Choroid plexus epithelial cell (primary cell): ENCODE measurements at places on chromosomes 11 and 22.

DNA sequence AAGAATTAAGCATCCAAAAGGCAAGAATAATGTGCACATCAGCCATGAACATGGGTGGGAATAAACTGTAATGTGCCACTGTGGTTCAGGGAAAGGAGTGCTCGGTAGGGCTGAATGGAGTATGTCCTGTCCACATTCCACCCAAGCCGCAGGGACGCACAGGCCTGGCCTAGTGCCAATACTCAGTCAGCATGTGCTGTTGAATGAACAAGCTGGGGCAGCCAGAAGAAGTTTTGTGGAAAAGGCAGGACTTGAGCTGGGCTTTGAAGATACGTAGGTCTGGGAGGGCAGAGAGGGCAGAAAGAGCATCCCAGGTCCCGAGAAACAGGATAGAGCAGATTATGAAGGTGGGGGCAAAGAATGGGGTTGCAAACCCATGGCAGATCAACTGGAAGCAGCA lies 60.0 kb upstream of the PLET1 start:
- DNase-seq: peak; percentile 97

- no peak for DNase-seq
Measured at GRCh38 chr11:58068655-58069054, 37.9 kb downstream of the OR6Q1 start.

DNA sequence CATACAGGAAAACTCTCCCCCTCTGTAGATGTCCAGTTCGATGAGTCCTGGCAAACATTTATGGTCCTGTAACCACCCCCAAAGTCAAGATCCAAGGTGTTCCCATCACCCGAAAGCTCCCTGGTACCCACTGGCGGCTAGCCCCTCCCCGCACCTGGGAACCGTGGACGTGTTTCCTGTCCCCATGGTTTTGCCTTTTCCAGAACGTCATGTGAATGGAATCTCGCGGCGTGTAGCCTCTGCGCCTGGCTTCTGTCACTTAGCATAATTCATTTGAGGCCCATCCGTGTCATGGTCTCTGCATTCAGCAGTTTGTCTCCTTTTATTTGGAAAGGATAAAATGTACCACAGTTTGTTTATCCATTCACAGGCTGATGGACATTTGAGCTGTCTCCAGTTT lies 106.3 kb downstream of the KCNQ1 start:
- no peak for DNase-seq

- DNase-seq: no peak
Measured at GRCh38 chr11:115787302-115787701, 283.1 kb upstream of the CADM1 start.

DNA sequence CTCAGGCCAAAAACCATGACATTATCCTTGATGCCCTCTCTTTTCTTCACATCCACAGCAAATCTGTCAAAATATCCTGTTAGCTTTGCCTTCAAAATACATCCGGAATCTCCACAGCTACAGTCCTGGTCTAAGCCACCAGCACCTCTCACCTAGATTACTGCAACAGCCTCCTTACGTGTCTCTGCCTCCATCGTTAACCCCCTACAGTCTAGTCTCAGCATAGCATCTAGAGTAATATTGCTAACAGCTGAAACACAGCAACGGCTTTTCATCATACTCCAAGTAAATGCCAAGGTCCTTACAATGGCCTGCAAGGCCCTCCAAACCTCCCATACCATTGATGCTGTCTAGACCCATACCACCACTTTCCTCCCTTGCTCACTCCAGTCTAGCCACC lies 4.4 kb downstream of the TSG101 start:
- peak; percentile 14 for DNase-seq

GRCh38 chr11:2927851-2928604 lies 1.2 kb downstream of the PHLDA2 start:
- DNase-seq: peak; percentile 56

DNA sequence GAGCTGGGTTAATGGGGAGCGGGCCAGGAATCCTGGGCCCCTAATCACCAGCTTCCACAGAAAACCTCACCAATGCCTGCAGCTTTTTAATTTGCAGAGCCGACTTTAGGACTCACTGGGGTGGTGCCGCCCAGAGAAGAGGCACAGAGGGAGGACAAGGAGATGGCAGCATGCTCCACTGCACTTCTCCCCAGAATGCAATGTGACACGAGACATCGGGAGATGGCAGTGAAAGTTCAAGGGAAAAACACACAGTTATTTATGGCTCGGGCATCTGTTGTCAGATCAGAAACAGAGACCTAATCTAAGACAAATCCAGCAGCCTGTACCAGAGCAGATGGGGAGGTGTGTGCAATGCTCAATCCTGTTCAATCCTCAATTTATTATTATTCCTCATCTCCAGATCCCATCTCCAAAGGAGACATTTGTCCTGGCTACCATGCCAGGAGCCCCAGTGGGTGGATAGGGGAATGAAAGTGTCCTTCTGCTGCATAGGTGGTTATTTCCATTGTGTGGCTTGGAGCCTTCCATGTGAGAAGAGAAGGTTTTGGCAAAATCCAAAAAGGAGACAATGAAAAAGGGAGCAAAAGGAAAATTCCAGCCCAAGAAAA lies 250.0 kb downstream of the NXPE2 start:
- DNase-seq: no peak

GRCh38 chr22:29879753-29880152 lies 3.2 kb upstream of the MTMR3 start:
- no peak for DNase-seq

- no peak for DNase-seq
Measured at GRCh38 chr11:13109616-13110015, 100.5 kb downstream of the RASSF10 start.

- peak; percentile 32 for DNase-seq
Measured at GRCh38 chr11:119791047-119791446, 62.0 kb upstream of the NECTIN1 start.

- DNase-seq: no peak
Measured at GRCh38 chr11:130148796-130149326, 10.7 kb upstream of the ST14 start.

- DNase-seq: peak; percentile 71
Measured at GRCh38 chr11:20353829-20354434, 9.6 kb upstream of the HTATIP2 start.

DNA sequence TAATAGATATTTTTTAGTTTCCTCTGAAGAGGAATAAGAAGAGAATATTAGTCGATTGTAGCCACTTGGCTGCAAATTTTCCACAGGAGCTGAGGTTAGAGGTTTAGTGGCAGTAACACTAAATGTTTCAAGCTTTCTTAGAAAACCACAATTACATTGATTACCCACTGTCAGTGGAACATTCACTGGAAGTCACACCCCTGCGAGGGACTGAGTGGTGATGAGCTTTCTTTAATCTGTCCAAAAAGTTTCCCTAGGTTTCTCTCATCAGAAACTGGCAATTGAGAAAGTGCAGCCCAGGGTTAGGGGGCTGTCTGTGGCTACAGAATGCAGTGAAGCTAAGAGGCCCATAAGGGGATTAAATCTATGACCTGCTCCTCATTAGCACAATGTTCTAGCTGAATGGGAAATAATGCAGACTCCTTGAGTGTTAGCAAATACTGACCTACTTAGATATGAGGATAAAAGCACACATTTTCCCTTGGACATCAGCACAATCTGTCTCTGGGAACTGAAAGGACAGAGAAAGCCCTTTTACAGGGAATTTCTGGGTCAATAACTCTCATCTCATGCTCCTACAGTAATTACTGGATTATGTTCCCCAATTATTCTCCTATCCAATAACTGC lies 189.5 kb downstream of the FAM76B start:
- no peak for DNase-seq

DNA sequence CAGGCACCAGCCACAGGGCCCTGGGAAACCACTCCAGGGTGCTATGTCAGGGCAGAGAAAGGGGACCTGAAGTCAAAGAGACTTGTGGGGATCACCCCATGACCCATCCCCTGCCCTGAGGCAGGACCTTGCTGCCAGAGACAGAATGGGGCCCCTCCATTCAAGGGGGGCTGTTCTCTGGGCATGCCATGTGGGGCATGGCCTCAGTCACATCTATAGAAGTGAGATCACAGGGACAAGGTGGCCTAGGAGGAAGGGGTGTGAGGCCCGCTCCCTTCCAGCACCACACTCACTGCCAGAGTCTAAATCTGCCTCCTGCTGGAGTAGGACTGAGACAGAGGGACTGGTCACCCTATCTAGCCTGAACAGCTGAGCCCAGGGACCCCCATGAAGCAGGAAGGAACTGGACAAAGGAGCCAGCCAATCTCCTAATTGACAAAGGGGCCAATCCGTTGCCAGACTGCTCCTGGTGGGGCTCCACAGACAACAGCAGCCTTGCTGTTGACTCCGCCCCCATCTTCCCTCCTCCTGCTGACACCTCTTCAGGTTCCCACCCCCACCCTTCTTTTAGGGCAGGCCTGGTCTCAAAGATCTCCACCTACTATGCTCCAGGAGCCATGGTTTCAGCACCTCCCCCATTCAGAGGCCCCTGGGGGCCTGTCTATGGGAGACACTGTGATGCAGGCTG lies 26.0 kb downstream of the NEAT1 start:
- DNase-seq: peak; percentile 89

DNA sequence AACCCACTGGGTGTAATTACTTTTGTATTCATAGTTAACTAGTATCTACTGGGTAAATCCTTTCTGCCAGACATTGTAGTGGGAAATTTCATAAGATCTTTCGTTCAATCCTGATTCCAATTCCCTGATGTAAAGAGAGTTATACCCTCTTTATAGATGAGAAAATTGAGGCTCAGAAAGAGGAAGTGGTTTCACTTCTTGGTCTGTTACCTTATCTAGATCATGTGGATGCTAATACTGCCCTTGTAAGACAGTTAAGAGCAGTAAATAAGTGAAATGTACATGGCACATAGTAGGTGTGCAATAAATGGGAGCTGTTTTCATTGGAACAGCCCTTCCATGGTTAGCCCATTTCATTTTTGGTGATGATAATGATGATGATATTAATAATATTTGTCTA lies 46.7 kb downstream of the TIMP3 start:
- DNase-seq: no peak

DNA sequence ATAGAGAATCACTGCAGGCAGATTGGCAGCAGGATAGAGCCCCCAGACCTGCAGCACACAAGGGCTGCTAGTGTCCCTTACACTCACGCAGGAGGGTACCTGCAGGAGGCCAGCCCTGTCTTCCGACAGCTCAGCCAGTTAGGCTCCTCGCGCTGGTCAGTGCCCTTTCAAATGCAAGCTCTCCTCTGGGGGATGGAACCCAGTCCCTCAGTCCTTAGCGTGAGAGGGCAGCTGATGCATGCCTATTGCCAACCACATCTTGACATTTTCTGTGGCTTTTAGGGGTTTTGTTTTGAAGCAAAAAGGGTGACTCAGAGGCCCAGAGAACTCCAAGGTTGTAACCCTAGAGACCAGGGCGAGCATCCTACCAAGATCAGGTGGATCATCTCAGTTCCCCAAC lies 40.0 kb downstream of the WNT11 start:
- DNase-seq: no peak

- peak; percentile 36 for DNase-seq
Measured at GRCh38 chr11:121099885-121100284, 1.2 kb upstream of the TECTA start.

DNA sequence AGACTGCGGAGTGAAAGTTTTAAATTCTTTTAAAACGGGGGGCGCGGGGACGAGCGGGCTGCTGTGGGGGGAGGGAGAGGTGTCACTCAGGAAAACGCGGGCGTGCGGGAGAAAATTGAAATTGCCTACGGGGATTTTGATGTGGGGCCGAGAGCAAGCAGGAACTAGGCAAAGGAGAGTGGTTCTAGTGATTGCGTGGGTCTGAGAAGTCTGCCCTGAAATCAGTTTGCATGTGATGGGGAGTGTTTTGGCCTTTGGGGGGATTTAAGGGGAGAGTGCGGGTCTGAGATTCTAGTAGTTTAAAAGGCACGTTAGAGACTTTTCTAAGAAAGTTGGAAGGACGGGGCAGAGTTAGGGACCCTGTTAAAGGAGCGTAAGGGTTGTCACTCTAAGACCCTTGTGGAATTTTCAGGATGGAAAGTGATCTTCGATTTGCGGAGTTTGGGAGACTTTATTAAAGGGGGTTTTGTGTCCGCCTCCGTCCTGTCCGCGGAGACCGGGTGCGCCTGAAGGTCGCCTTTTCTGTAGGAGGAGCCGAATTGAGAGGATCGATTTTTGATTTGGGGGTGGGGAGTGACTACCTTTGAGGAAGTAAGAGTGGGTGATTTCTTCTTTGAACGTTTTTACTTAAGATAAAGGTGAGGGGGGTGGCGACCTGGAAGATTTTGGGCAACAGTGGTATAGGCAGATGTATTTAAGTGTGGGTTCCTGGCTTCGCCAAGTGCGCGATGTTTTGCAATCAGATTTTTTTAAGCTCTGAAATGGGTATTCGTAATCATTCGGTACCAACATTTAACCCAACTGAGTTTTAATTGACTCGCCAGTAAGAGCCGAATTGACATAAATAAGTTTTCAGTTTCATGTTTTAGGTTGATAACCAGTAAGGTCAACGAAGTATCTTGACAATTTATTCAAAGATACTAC lies 1.1 kb downstream of the EED start:
- DNase-seq: peak; percentile 13

DNA sequence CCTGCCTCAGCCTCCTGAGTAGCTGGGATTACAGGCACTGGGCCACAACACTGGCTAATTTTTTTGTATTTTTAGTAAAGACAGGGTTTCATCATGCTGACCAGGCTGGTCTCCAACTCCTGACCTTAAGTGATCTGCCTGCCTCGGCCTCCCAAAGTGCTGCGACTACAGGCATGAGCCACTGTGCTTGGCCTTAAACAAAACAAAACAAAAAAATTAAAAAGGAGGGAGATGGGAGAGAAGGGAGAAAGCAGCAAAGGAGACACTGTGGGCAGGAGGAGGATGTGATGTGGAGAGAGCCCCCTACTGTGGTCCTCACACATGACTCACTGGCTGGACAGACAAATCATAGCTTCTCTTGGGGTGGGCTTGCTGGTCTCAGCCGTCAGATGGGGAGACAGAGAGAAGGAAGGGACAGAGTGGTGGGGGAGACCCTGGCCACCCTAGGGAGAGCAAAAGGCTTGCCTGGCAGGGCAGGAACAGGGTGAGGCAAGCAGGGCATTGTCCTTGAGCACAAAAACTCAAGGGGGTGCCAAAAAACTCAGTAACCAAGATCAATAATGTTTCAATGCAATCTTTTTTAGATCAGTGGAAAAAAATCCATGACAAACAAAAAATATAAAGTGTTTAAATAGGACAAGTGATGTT lies 31.6 kb downstream of the TPST2 start:
- peak; percentile 58 for DNase-seq

- DNase-seq: no peak
Measured at GRCh38 chr11:19239039-19239438, 1.7 kb downstream of the E2F8 start.

GRCh38 chr22:30354644-30355043 lies 2.0 kb downstream of the SF3A1 start:
- DNase-seq: no peak
